ENCODE measurements at places on chromosomes 6 and 20.

- DNase-seq = no peak
Observed at GRCh38 chr6:144955859-144956258, 670.7 kb downstream of the UTRN start.

DNA sequence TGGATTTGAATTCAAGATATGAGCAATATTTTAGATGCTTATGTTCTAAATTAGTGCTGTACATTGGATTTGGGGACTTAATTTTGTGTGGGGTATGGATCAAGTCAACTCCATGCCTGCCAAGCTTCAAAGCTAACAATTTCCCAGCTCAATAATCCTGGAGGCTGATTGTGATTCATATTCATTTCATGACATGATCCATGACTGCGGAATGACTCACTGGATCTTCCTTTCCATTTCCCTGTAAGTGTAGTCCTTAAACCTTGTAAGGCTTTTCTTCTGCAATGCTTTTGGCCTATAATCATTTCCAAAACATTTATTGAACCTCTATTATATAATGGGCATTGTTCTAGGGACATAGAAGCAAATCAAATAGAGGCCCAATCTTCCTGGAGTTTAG is 44.7 kb upstream of the CCN2 start:
- no peak for DNase-seq

DNA sequence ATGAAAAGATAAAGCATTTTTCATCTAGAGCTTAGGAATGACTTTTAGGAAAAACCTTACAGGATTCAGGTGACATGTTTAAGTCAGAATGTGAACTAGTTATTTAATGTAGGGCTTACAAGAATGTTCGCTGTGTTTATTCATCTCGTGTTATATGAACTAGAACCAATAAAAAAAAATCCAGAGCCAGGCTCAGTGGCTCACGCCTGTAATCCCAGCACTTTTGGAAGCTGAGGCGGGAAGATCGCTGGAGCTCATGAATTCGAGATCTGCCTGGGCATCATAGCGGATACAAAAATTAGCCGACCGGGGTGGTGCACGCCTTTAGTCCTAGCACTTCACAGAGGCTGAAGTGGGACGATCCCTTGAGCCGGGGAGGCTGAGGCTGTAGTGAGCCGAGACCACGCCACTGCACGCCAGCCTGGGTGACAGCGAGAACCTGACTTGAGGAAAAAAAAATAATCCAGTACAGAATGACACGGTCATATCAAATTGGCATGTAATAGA is 46.3 kb downstream of the OR2B2 start:
- DNase-seq = peak; percentile 7

DNA sequence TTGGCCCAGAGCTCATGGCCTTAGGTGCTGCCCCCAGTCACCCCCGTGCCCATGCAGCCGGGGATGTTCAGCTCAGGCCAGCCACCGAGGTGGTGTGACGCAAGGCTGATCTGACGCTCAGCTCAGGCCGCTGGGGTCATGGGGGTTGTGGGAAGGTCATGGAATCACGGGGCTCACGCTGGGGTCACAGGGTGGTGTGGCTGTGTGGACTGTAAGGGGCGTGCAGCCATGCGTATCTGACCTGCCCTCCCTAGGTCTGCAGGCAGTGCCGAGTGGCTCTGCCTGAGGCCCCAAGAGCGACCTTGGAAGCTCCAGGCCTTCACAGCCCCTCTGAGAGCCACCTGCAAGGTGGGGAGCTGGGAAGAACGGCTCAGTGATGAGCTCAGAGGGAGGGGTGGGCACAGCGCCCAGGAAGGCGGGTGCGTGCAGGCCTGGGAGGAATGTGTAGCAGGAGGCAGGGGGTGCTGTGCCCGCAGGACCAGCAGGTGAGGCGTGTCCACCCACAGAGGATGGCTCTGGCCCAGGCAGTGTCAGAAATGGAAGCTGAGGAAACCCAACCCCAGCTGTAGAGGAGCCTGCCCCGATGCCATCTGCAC is 27.8 kb downstream of the CHRNA4 start:
- no peak for DNase-seq

- no peak for DNase-seq
Observed at GRCh38 chr20:38002422-38002821, 30.8 kb downstream of the TTI1 start.

GRCh38 chr6:156556811-156557210 is 220.4 kb upstream of the ARID1B start:
- DNase-seq = no peak

- no peak for DNase-seq
Observed at GRCh38 chr6:30465595-30466306, 23.6 kb upstream of the HLA-E start.

DNA sequence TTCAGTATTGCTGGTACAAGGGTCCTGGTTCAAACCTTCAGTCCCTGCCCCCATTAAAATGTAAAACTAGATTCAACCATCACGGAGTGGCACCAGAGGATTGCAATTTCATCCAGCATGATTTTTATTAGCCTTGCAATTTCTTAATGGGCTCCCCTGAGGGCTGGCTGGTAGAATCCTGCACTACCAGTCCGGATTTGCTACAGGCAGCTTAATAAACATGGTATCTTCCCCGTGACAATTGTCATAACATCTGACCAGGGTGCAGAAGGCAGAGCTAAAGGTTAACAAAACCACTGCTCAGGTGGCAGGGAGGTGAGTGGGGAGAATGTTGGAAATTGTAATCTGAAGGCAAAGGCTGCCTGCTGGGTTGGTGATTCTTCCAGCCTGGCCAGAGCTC is 94.5 kb downstream of the PKHD1 start:
- no peak for DNase-seq

DNA sequence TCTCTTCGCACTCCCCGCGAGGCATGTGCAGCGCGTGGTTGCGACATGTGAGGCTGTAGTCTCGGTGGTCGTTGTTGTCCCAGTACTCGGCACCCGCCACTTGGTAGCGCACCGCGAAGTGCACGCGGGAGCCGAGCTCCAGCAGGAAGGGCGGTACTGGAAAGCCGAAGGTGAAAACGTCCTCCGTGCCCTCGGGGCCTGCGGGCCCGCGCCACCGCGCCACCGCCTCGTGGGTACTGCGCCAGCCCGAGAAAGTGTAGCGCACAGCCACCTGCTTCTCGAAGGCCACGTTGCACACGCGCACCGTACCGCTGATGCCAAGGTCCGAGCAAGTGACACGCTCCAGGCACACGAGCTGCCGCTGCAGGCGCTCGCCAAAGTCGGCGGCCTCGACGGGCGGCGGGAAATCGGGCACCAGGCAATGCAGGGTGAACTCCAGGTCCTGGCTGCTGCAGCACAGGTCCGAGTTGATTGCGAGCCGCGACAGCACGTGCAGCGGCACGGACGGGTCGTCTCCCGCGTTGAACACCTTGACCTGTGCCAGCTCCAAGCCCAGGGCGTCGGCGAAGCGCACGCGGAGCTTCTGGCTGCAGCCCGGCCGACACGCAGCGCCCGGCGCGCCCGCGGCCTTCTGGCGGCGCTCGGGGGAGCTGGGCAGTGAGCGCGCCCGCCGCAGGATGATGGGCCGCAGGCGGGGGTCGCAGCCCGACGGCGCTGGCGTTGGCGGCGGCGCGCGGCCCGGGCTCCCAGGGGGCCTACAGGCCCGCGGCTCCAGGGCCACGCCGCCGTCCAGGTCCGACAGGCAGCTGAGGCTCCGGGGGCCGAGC is 840 bp downstream of the PPP1R3D start:
- peak; percentile 28 for DNase-seq

GRCh38 chr20:17014756-17015366 is 212.0 kb upstream of the PCSK2 start:
- no peak for DNase-seq

DNA sequence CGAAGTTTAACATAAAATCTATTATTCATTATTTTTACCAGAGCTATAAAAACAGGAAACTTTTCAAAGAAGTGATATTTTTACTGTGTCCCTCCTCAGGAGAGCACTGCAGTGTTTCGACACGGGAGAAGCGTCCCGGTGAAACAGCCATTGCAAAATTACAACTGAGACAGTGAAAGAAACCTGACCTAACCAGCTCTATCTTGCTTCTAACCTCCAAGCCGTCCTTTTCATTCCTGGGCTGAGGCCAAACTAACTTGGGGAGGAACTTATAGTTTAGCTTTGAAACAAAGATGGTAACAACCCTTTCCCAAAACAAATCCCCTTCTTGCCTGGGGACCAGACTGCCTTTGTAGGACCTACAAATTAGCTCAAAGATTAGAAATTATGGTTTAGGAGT is 79.2 kb downstream of the WDR27 start:
- no peak for DNase-seq

DNA sequence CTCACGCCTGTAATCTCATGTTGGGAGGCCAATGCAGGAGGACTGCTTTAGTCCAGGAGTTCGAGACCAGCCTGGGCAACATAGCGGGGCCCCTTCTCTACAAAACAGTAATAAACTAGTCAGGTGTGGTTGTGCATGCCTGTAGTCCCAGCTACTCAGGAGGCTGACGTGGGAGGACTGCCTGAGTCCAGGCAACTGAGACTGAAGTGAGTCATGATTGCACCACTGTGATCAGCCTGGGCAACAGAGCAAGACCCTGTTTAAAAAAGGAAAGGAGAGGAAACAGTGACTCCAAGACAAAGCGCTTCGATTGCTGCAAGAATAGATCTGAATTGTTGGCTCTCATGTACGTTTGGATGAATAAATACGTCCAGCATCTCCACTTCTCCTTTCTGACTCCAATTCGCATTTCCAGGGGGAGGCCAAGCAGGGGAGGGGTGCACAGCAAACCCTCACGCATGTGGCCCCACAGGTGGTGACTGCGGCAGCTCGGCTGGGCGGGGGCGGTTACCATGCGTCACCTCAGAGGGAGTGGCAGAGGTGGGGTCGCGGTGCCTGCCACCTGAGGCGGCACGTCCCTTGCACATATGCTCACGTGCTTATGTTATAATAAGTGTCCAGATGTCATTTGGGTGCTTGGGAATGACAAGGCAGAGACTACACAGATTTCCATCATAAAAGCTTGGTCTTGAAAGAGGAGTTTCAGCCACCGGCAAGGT is 95.1 kb upstream of the MPC1 start:
- DNase-seq = no peak

- no peak for DNase-seq
Observed at GRCh38 chr20:3691306-3691705, 9.5 kb upstream of the ADAM33 start.

- no peak for DNase-seq
Observed at GRCh38 chr6:129264480-129265045, 381.6 kb downstream of the LAMA2 start.

DNA sequence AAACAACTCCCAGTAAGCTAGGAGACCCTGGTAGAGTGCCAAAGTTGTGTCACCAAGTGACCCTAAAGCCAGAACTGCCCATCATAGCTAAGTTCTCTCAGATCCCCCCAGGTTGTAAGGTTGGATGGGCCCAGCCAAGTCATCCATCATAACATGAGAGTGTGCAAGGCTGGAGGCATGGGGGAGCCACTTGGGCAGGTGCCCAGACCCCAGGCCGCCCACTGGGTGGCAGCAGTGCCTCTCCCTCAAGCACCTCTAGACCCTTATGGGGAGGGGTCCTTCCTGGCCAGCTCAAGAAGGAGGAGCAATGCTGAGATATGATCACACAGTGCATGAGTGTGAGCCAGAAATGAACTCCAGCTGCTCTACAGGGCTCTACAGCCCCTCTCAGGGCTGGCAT is 154.5 kb downstream of the MYLK4 start:
- no peak for DNase-seq

DNA sequence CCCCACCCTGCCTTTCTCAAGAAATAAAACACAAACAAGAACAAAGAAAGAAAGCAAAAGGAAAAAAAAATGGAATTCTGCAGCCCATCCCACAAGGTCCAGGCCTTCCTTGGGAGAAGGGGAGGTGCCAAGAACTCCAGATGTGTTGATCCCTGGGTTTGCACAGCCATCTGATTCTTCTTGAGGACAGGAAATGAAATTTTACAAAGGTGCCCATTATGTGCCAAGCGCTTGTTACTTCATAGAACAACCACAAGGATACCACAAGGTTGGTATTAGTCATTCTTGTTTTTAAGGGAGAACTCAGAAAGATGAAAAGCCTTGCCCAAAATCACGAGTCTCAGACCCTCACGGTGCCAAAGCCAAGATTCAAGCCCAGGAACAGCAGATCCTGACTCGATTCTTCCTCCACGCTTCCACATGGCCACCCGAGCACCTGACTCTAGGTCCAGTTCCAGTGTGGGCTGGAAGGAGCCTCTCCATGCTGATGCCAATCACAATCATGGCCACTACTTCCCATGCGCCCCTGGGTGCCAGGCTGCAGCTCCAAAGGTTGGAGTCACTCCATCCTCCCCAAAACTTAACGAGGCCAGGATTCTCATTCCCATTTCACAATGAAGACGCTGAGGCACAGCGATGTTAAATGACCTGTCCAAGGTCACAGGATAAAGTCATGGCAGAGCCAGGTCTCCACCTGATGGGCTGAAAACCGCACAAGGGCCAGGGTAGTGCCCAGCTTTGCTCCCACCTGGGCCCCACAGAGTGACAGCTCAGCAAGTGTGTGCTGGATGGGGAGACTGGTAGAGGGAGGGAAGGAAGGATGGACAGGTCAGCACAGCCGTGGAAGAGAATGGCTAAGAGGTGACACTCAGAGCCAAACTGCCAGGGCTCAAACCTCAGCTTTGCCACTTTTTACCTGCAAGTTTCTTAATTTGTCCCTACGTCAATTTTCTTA is 66.7 kb upstream of the TOP1 start:
- DNase-seq = no peak

Measured in body of pancreas (tissue), 4 donors.